ENCODE measurements at places on chromosomes 7 and 10.

DNA sequence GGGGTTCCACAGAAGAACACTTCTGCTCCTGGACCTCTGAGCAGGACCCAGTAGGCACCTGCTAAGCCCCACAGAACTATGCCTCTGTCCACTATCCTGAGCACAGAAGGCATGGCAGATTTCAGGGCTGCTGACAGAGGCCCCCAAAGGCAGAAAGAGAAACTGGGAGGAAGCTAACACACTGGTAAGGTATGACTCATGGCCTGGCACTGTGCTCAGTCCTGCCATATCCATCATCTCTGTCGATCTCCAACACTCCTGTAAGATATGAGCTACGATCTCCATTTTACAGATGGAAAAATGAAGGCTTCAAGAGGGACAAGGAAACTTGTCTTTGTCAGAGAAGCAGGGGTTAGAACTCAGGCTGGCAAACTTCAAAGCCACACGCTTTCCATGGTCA, 62.2 kb downstream of the GRID1 start:
- no peak for DNase-seq

- no peak for DNase-seq
Observed at GRCh38 chr10:13047529-13048206, 46.2 kb upstream of the CCDC3 start.

DNA sequence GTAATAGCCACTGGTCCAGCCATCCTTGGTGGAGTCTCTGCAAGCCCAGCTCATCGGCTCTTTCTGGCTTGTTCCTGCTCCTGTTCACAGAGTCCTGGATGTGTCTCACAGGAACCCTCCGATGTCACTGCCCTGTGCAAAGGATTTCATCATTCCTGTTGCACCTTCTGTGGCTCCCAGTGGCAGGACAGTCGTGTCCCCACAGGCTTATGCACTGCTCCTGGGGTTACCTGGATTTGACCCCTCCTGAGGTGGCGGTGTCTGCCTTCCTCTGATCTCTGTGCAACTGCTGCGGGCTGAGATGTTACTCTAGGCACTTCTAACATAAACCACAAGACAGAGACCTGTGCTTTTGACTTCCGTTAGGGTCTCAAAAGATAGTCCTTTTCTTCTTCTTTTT, 30.6 kb downstream of the APBB1IP start:
- no peak for DNase-seq

- DNase-seq = no peak
Observed at GRCh38 chr10:69731184-69731583, 70.5 kb upstream of the COL13A1 start.

GRCh38 chr7:70000737-70001348, 402.6 kb downstream of the AUTS2 start:
- DNase-seq = no peak

DNA sequence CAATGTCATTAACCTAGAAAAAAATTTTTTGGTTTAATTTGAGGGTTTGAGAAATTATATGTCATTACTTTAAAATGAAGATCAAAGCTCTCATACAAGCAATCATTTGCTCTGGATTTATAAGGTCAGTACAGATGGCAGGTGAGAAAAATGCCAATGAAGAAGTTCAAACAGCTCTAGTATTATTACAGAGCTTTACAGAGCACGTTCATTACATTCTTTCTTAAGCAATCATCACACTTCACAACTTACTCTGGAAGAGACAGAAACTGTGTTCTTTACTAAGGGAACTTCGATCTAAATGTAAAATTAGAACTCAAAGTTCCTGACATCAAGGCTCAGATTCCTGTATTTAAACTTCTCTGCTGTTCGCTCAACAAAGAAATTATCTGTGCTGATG, 153.4 kb downstream of the ATE1 start:
- DNase-seq = no peak

DNA sequence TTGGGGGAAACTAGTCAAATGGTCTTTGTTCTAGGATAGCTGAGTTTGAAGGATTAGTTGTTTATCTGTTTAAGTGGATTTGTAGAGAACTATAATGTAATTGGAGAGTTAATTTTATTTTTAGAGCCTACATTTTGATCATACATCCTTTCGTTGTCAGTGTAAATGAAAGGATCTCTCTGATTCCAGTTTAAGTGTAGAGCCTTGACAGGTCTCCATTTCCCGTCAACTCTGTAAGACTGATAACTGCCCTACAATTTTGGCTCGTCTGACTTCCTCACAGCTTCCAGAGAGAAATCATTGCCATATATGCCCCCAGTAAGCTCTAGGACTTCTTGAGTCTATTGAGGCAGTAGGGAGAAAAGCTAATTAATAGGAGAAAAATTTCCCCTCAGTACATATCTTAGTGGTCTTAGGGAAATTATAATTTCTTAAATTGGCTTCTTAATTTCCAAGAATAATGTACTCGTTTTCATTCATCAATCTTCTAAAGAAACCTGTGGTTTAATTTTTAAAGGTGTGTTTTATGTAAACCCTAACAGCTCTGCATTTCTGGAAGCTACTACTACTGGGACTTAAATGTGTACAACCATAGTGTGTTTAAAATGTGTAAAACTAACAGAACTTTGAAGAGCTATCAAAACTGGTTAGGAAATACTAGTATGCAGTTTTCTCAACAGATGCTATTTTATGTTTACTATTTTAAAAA, 3.8 kb downstream of the KMT2E start:
- no peak for DNase-seq

- DNase-seq = no peak
Observed at GRCh38 chr7:40219917-40220316, 85.1 kb downstream of the SUGCT start.

DNA sequence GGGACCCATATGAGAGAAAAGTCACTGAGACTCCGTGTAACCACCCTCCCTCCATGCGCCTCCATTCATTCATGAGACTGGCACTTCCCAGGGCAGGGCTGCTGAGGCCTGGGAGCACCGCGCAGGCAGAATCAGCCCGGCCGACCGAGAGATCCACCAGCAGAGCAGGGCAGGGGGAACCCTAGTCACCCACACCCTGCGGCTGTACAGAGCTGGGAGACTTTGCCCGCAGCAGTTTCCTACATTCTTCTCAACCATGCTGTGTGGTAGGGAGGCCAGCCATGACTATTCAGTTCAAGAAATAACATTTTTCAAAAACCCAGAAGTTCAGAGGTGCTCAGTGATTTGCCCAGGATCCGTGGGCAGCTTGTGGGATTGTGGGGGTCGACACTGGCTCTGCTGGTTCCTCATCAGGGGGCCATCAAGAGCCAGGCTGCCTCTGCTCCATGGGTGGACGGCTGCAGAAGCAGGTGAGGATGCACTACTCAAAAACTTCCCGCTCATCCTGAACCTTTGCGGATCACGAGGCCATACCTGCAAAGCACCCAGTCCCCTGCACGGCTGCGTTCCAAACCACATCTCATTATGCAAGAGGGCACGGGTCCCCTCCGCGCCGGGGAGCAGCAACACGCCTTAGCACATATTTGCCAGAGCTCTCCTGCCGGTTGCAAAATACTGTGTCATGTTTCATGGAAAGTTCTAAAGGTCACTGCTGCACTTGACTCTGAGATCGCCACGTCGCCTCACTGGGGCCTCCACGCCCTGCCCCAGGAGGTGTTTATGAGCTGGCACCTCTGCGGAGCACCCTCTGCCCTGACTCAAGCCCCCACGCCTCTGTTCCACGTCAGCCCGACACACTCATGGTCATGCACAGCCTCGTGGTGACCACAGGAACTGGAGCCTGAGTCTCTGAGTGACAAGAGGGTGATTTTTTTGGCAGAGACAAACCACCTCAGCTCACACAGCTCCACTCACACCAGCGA, 132.0 kb downstream of the PRKAG2 start:
- peak; percentile 36 for DNase-seq

- no peak for DNase-seq
Observed at GRCh38 chr7:139111811-139112301, 2.3 kb upstream of the ZC3HAV1 start.

GRCh38 chr10:74334221-74334620, 183.2 kb downstream of the ADK start:
- DNase-seq = no peak

GRCh38 chr10:62177111-62177510, 91.5 kb downstream of the RTKN2 start:
- no peak for DNase-seq

- no peak for DNase-seq
Observed at GRCh38 chr7:89012016-89012415, 216.5 kb upstream of the TEX47 start.

DNA sequence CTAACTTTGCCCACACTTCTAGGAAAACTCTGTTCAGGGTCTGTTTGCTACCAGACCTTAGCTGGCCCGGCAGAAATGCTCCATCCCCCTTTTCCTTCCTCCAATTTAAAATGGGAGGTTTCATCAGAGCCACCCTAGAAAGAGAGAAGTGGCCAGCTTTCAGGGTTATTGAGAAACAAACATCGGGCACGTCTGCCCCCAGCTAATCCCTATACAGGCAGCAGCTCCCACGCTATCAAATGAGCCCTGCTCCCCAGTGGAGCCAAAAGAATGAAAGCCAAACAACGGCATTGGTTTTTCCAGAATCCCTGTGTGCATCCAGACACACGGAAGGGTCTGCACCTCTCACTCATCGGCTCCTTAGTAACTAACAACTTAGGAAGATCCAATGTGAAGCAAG, 132.5 kb downstream of the GRID1 start:
- DNase-seq = no peak

DNA sequence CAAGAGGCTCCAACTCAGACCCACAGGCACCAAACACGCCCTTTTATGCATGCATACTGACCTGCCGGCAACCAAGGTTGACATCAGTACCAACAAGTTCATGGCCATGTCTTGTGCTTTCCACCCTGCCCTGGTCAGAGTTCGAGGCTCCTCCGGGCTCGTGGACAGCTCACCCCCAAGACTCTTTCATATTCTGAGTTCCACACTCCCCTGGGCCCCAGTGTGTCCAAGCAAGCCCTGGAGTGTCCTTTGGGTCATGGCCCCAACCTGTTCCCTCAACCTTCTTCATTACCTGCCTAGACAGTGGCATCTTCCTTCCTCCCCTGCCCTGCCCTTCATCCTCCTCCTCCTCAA, 40.5 kb downstream of the HIF1AN start:
- no peak for DNase-seq

- DNase-seq = no peak
Observed at GRCh38 chr10:33501161-33501560, 166.7 kb upstream of the NRP1 start.

DNA sequence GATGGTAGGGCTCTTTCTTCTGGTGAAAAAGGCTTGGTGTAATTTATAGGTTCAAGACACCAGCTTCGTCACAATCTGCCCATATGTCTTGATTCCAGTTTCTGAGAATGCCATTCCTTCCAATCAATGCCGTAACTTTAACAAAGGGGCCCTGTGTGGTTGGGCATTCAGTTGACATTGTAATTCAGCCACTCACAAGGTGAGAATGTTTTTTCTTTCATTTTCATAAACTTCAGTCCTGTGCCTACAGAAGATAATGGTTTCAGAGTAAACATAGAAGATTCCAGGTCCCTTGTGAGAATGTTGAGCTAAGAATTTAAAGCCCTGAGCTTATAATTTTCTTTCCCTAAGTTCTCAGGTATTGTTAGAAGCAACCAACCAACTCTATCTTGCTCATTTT, 67.3 kb upstream of the AASS start:
- no peak for DNase-seq

DNA sequence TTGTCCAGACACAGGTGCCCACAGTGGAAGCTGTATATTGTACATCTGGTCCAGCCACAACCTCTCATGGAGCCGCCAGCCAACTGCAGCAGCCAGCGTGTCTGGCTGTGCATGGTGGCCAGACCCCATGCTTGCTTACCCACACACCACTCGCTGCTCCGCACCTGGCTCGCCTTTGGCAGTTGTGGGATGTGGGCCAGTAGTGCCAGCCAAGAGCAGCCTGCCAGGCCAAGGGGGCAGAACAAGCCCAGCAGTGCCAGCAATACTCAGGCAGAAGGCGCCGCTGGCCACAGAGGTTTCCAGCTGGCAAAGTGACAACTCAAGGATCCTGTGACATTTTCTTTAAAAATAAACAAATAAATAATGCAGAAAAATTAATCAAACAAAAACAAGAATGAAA, 11.7 kb upstream of the TMEM243 start:
- DNase-seq = no peak

GRCh38 chr10:112957640-112958092, 7.6 kb downstream of the TCF7L2 start:
- no peak for DNase-seq

DNA sequence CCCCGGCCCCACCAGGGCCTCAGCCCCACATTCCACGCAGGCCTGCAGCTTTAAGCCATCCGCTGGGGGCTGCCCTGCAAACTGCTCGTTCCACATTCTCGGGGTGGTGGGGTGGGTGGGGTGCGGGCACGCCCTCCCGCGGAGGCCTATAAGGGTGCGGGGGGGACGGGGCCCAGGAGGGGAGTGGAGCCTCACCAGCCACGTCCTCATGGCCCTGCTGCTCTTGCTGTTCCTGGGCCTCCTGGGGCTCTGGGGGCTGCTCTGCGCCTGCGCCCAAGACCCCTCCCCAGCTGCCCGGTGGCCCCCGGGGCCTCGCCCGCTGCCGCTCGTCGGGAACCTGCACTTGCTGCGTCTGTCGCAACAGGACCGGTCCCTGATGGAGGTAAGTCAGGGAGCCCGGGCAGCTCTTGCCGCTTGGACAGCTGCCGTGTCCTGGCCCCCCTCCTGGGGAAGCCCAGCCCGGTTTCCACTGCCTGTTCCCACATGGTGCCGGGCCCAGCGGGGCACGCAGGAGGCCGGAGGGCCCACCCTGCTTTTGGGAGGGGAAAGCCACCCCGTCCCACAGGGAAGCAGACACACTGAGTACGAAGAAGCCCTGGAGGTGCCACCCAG, at the start of gene CYP2W1:
Gene CYP2W1 (plus strand): TSS at position 178 of the 612 bp plus-strand sequence. CDS start 31 bp downstream, at position 209.
- DNase-seq = no peak

DNA sequence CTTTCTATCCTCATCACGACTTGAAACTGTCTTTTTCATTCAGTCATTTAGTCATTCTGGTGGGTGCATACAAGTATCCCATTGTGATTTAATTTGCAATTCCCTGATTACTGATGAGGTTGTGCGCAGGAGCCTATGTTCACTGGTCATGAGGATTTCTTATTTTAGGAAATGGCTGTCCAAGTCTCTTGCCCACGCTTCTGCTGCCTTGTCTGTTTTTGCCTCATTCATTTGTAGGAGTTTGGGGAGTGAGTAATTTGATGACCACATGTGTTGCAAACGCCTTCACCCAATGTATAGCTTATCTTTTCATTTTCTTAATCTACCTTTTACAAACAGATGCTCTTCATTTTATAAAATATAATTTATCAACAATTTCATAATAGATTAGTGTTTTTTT, 127.3 kb downstream of the ARHGAP22 start:
- no peak for DNase-seq

All from brain pericyte (primary cell).